ENCODE measurements at places on chromosomes 13 and 19.

DNA sequence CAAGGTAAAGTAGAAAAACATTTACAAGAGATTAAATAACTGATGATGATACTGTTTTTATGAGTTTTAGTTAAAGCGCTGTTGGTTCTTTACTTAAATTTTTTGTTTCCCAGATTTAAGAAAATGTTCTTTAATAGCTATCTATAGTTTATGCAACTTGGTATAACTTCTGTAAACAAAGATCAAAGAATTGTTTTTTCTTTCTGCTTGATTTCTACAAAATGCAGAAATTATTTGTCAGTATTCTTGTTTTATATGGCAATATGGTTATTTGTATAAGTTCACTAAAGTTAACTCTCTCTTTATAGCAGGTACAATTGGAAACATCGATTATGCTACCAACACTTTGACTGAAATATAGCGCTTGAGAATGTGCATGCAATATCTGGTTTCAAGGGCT lies 2465.1 kb upstream of the PCDH20 start:
- no peak for DNase-seq

GRCh38 chr19:1150333-1151036 lies 23.6 kb downstream of the SBNO2 start:
- DNase-seq, result no peak

DNA sequence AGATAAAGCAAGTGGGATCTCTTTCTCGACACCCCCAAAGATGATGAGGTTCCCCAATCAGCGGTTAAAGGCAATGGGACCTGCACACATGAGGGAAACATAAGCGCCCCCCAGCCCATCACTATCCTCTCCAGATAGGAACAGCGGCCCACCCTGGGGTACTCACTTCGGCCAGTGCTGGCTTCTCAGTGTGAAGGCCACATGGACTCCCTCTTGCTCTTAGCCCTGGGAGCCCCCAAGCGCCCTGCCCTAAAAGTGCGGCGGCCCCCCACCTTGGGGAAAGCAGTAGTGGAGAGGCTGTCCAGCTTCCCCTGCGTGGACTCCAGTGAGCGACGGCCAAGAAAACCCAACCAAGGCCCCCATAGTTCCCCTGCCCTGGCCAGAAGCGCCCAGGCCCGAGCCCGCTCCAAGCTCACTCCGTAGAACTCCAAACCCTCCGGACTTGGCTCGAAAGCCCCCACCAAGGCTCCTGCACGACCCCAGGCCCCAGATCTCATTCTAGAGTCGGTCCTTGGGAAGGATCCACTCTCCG lies 1.0 kb downstream of the CACNA1A start:
- no peak for DNase-seq

- no peak for DNase-seq
These were observed 247.5 kb upstream of the TSHZ3 start for GRCh38 chr19:31596751-31597150.

- peak; percentile 17 for DNase-seq
These were observed 22.5 kb downstream of the RNASEH2B start for GRCh38 chr13:50932091-50932490.

DNA sequence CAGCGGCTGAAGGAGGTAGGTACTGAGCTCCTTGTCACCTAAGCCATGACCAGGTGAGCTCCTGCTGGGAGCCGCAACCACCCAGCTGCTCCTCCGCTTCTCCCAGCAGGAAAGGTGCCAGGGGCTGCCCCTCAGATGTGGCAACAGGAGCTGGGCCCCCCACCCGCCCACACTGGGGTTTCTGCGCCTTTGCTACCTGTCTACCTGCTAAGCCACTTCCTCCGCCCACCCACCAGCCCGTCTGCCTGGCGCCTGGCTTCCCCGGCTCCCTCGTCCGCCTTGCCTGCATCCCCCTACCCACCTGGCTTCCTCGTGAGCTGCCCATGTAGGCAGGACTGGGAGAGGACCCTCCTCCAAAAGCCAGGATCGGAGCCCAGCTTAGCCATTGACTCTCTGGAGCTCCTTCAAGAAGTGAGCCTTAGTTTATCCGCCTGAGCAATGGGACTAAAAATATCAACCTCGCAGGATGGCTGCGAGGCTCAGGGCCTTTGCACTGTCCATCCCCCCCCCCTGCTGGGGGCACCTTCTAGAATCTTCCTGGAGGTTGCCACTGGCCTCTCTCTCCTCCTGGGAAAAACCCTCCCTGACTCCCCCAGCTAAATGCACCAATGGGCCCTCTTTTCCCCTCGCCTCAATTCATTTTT lies 55.8 kb upstream of the KLF2 start:
- DNase-seq, result no peak

GRCh38 chr19:49672131-49672919 lies 4.7 kb upstream of the PRMT1 start:
- DNase-seq, result peak; percentile 92

DNA sequence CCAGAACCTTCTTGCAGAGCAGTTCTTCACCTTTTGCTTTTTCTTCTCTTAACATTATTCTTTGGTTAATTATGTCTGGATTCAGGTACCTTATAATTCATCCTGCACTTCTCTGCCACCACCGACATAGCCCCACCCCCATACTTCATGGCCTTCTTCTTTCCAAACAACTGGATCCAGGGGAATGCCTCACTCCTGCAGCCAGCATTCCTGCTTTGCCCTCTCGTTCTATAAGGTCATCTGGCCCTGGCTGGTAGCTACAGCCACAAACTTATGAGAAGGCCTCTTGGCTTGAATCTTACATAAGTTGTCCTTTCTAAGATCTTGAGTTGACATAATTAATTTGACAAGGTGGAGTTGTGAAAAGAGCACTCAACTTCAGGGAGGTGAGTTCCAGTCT lies 84.1 kb upstream of the FRY start:
- no peak for DNase-seq

DNA sequence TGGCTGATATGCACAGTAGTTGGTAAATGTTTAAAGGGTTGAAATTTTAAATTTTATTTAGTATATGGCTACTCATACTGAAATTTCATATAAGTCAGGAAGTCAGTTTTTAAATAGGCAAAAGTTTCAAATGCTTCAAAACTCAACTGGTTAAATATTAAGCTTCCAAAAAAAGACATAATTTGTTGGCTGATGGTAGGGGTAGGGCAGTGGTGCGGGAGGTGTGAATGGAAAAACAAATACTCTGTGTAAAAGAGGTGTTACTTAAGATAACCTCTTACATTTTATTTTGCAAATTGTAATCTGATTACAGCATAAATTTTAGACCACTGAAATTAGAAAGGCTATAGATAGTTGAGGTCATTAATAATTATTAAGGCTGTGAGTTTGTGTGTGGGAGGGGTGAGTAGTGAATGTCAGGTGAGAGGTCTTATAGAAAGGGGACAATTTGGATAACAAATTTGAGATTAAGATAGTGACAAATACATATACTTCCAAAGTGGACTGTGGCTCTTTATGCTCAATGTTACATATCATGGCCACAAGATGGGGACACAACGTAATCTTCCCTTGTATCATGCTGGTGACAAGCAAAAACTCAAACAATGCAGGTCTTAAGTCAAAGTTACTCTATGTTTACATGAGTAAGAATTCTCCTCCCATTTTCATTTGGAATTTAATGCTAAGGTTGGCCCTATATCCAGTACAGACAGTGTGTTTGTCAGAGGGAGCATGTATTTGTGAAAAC lies 36.6 kb upstream of the OXGR1 start:
- DNase-seq, result peak; percentile 63

DNA sequence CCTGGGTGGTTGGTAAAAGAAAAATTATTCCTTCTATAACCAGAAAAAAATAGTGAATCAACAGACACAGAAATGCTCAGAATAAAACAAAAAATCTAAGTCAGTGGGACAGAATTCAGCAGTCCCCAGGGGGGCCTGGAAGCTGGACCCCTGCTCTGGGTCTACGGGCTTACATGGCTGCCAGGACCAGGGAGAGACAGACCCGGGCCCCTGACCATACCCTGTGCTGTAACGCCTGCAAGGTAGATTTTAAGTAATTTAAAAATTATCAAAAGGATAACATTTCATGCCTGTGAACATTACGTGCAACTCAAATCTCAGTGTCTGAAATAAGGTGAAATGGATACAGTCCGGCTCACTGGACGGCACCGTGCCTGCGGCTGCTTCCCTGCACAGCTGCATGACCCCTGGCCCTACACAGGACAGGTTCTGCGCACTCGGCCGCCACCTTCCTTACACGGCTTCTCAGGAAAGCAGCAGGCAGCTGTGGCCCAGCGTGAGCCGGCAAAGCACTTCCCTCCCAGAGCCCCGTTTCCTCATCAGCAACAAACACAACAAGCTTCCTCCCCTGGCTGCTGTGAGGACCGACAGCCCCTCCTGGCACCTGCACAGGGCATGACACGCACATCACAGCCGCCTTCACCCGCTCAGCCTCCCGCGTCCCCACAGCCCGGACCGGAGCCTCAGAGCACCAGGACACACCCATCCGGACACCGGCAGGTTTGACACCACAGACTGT lies 22.2 kb downstream of the RASA3 start:
- no peak for DNase-seq

- DNase-seq, result no peak
These were observed 1.3 kb downstream of the RFX1 start for GRCh38 chr19:14004619-14005348.

DNA sequence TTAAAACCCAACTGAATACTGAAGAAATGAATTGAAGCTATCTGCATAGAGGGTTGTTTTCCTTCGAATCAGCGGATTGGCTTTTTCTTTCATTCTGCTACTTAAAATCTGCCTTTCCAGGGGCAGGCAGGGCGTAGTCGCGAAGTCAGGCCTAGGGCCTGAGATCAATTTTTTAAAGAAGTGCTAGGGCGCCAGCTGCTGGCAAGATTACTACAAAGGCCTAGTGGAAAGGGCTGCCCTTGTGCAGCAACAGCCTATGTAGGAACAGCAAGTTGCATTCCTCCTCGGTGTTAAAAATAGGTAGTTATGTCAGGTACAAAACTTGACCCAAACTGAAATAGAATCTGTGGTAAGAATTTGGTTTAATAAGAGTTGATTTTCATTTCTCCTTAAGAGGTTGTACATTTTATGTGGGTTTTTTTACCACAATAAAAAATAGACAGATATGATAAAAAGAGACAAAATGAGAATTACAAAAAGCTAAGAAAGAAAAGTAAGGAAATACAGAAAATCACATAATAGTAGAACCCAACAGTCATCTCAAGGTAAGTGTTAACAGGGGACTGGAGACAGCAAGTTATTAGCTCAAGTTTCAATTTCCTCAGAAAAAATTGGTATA lies 9.5 kb upstream of the URAD start:
- DNase-seq, result peak; percentile 82

DNA sequence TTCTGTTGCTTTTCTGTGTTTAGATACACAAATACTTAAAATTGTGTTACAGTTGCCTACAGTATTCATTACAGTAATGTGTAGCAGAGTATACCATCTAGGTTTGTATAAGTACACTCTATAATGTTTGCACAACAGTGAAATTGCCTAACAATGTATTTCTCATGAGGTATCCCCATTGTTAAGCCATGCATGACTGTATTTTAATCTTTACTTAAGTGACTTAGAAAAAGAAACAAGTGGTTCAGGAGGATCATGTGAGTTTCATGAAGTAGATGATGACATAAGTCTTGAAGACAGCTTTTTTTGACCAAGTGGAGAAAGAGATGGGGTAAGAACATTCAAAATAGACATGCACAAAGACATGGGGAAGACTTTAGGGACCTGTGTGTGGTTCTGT lies 8.4 kb upstream of the KCTD4 start:
- no peak for DNase-seq

DNA sequence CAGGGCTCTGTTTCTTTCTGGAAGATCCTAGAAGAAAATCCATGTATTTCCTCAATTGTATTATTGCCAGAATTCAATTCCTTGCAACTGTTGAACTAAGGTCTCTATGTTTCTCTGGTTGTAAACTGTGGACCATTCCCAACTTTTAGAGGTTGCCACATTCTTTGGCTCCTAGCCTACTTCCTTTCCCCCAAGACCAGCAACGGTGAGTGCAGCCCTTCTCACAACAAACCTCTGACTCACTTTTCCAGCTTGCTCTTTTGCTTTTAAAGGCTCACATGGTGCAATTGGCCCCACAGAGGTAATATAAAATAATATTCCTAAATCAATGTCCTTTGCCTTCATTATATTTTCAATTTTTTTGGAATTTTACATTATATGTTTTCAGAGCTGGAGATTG lies 371.3 kb downstream of the SLITRK5 start:
- no peak for DNase-seq

DNA sequence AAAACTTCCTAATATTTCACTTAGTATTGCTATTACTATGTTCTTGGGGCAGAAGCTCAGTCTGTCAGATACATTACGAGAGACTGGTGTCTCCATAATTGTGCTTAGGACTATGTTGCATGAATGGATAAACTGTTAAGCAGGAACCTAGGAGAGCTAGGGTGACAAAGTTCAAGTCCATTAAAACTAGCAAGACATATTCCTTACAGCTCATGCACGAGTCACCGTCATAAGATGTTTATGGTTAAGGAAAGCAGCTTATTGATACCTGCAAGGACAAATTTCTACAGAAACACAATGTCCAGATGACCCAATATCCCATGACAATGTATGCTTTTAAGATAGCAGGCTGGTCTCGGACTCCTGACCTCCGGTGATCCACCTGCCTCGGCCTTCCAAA lies 5.7 kb upstream of the ZNF813 start:
- no peak for DNase-seq

DNA sequence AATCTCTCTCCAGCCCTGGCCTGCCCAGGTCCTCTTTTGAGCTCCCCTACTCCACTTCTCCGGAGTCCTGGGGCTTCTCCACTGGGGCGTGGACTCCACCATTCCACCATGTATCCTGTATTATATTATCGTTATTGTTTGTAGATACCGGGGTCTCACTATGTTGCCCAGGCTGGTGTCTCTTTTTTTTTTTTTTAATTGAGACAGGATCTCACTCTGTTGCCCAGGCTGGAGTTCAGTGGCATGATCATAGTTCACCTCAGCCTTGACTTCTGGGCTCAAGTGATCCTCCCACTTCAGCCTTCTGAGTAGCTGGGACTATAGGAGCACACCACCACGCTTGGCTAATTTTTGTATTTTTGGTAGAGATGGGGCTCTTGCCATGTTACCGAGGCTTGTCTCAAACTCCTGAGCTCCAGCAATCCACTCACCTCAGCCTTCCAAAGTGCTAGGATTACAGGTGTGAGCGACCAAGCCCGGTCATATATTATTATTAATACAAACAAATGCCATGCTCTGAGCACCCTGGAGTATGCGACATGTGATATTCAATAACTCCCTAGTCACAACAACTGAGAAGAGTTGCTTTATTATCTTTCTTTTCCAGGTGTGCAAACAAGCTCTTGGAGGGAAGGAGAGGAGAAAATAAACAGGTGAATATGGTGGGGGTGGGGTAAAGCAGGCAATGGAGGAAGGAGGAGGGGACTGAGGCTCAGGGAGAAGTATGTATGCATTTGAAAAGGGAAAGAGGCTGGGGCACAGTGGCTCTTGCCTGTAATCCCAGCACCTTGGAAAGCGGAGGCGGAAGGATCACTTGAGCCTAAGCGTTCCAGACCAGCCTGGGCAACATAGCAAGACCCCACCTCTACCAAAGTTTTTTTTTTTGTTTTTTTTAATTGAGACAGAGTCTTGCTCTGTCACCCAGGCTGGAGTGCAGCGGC lies 2.8 kb upstream of the CERS4 start:
- DNase-seq, result no peak

DNA sequence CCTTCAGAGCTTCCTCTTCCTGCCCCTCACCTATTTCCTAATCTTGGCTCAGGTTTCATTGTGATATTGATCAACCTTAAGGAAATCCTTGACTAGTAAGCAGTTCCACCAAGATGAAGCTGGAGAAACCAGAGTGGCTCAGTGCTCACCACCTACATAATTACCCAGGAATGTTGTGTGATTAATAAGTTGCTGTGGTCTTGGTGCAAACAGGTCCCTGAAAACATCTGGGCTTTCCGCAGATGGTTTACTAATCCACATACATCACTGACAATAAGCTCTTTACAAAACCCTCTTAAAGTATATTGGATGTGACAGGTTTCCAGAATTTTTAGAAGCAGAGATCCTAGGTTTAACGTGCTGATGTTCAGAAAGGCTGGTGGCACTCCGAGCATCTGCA lies 8.6 kb upstream of the SERP2 start:
- DNase-seq, result peak; percentile 41

All from NCI-H524 (cell line).